Memory B cell (primary cell): ENCODE measurements at places on chromosomes 7 and 10.

- peaks cover 9% of the 10 kb centered on the region for H3K27me3 ChIP-seq
- no peaks in the 10 kb centered on the region for H3K4me1 ChIP-seq
- DNase-seq, result no peak
- H3K27ac ChIP-seq, result no peak overlapping the region
- H3K36me3 ChIP-seq, result no peaks in the 10 kb centered on the region
- no peak overlapping the region for H3K4me3 ChIP-seq
Observed at GRCh38 chr7:150835702-150836280, 16.5 kb upstream of the AOC1 start.

DNA sequence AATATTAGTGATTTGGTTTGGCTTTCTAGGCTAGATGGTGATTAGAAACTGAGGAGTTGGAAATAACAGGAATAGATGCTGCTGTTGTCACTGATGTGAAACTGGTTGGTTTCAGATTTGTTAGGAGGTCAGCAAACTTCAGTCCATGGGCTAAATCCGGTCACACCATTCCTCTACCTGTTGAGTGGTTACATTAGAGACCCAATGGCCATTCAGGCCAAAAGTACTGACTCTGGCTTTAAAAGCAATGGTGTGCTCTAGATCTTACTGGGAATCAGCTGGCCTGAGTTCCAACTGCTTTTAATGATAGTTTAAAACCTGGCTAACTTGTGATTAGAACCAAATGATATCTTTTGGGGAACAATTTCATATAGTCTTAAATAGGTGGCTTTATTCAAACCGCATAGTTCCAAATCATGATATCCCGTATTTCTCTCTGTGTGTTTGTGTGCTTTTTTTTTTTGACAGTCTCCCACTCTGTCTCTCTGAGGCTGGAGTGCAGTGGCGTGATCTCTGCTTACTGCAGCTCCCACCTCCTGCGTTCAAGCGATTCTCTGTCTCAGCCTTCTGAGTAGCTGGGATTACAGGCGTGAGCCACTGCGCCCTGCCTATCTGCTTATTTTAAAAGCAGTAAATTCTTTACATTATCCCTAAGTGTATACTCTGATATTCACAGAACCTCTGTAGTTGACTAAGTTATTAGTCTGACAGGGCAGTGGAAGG, 7.8 kb upstream of the PBLD start:
- no peaks in the 10 kb centered on the region for H3K27me3 ChIP-seq
- no peak for DNase-seq
- peaks cover 15% of the 10 kb centered on the region for H3K4me1 ChIP-seq
- peaks cover 32% of the 10 kb centered on the region for H3K36me3 ChIP-seq
- H3K4me3 ChIP-seq, result no peak overlapping the region

DNA sequence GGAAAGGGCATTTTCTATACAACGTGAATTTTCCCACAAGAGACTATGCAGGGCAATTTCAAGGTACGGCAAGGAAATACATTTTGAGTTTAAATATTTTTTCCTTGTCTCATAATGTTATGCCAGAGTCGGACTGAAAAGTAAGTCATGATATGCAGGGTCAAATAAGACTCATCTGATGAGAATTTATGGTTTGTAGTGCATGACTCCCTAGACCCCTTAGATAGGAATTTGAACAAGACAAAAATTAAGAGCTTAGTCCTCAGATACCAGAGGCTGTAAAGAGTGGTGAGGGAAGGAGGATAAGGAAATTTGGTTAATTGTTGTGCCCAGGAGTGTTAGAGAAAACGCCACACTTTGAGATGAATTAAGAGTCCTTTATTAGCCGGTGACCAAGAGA, 616.6 kb downstream of the XPNPEP1 start:
- H3K36me3 ChIP-seq, result no peaks in the 10 kb centered on the region
- H3K27me3 ChIP-seq, result no peaks in the 10 kb centered on the region
- no peak overlapping the region for H3K4me3 ChIP-seq
- H3K27ac ChIP-seq, result no peak overlapping the region
- no peak for DNase-seq
- H3K4me1 ChIP-seq, result no peaks in the 10 kb centered on the region

DNA sequence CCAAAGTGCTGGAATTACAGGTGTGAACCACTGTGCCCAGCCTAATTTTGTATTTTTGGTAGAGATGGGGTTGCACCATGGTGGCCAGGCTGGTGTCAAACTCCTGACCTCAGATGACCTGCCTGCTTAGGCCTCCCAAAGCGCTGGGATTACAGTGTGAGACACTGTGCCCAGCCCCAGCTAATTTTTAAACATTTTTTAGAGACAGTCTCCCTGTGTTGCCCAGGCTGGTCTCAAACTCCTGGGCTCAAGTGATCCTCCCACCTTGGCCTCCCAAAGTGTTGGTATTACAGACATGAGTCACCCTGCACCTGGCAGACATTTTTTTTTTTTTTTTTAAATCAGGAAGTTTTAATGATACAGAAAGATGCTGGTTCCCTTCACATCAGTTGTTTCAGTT, 15.5 kb downstream of the DENND10 start:
- H3K4me1 ChIP-seq, result peaks cover 4% of the 10 kb centered on the region
- no peak for DNase-seq
- H3K27ac ChIP-seq, result no peak overlapping the region
- H3K36me3 ChIP-seq, result peaks cover 15% of the 10 kb centered on the region
- no peaks in the 10 kb centered on the region for H3K27me3 ChIP-seq
- H3K4me3 ChIP-seq, result no peak overlapping the region

DNA sequence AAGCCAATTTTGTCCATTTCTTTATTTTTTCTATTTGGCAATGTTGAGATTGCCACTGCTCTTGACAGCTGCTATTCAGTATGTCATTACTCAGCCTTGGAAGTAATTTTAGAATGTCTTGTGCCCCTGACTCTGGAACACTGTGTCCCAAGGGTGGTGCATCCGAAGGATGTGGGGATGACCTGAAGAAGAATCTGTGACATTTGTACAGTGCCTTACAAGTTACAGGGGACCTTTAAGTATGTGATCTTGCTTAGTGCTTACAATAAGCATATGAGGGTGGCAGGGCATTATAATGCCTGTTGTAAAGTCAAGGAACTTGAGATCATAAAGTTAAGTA, 239.5 kb downstream of the REEP3 start:
- DNase-seq, result no peak
- H3K4me1 ChIP-seq, result no peaks in the 10 kb centered on the region
- peaks cover 2% of the 10 kb centered on the region for H3K27me3 ChIP-seq
- no peak overlapping the region for H3K4me3 ChIP-seq
- no peaks in the 10 kb centered on the region for H3K36me3 ChIP-seq

DNA sequence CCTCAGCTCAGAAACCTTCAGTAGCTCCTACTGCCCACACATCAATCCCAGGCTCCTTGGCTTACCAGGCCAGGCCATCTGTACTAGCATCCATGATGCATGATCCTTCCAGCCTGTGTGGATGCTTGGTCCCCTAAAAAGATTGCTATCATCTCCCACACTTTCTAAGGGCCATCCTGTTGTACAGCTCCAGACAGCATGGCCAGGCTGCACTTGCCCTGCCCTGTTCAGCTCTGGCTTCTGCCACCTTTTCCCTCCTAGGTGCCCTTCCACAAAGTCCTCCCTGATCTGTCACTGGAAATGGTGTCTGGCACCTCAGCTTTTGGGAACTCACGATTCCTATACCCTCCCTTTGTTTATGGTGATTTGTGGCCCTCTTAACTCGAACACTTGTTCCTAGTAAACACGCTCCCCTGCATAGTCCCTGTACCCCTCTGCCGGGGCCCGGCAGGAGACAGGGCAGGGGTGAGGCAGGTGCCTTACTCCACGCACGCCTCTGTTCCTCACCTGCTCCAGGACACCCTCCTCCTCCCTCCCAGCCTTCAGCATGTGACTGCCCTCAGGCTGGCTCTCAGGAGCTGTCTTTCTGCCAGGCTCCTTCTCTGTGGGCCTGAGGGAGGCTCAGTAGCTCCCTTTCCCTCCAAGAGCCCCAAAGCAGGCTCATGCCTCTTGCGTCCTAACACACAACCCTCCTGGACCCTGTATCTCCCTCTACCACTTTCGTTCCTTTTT, 71.8 kb downstream of the CDH23 start:
- no peak overlapping the region for H3K27ac ChIP-seq
- no peak for DNase-seq
- H3K4me3 ChIP-seq, result no peak overlapping the region
- peaks cover 7% of the 10 kb centered on the region for H3K27me3 ChIP-seq

GRCh38 chr10:79361726-79362397, 14.6 kb downstream of the PPIF start:
- H3K36me3 ChIP-seq, result peaks cover 9% of the 10 kb centered on the region
- no peaks in the 10 kb centered on the region for H3K27me3 ChIP-seq
- no peak for DNase-seq
- peaks cover 8% of the 10 kb centered on the region for H3K4me1 ChIP-seq

- no peaks in the 10 kb centered on the region for H3K36me3 ChIP-seq
- no peak for DNase-seq
- no peak overlapping the region for H3K27ac ChIP-seq
- peaks cover 10% of the 10 kb centered on the region for H3K27me3 ChIP-seq
- no peak overlapping the region for H3K4me3 ChIP-seq
- H3K4me1 ChIP-seq, result peaks cover 6% of the 10 kb centered on the region
Observed at GRCh38 chr7:50738932-50739331, 43.8 kb downstream of the GRB10 start.

- peaks cover 5% of the 10 kb centered on the region for H3K4me1 ChIP-seq
- DNase-seq, result no peak
Observed at GRCh38 chr7:17311194-17311593, 12.7 kb downstream of the AHR start.

- H3K4me3 ChIP-seq, result peak overlapping the region; percentile 65
- peaks cover 4% of the 10 kb centered on the region for H3K36me3 ChIP-seq
- peaks cover 41% of the 10 kb centered on the region for H3K4me1 ChIP-seq
- peaks cover 11% of the 10 kb centered on the region for H3K27me3 ChIP-seq
Observed at GRCh38 chr7:1062296-1063294, 18.2 kb downstream of the GPR146 start.

- H3K4me3 ChIP-seq, result no peak overlapping the region
- no peak for DNase-seq
- H3K36me3 ChIP-seq, result peaks cover 2% of the 10 kb centered on the region
Observed at GRCh38 chr7:69365651-69366192, 232.6 kb upstream of the AUTS2 start.

- H3K4me3 ChIP-seq, result no peak overlapping the region
- peaks cover 19% of the 10 kb centered on the region for H3K27me3 ChIP-seq
- H3K4me1 ChIP-seq, result no peaks in the 10 kb centered on the region
- DNase-seq, result no peak
Observed at GRCh38 chr7:155141562-155141961, 71.4 kb downstream of the HTR5A start.

DNA sequence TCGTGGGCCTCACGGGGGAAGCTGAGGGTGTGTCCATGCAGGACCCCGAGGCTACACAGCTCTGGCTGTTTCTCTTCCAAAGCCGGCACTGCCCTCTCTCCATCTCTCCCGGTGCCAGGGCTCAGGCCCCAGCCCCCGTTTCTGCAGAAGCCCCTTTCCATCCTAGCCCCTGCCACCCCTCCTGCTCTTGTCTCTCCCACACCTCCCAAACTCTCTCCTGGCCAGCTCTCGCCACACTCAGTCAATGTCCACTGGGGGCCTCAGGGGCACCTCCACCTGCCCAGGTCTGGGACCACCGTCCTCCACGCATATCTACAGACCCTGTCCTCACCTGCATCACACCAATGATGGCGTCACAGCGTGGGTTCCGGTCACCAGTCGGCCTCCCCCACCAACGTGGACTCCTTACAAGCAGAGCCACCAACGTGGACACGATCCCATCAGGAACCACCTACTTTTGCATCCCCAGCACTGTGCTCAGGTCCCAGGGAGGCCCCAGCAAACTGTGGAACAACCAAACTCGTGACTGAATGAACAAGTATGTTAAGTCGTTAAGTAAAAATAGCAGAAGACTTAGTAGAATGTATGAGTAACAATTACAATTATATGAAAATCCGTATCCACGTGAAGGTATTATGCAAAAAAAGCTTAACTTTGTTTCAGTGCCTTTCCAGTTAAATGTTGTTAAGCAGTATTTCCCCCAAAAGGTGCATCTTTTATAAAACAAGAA, 38.4 kb downstream of the DIP2C start:
- H3K4me1 ChIP-seq, result no peaks in the 10 kb centered on the region
- H3K27ac ChIP-seq, result no peak overlapping the region
- peaks cover 6% of the 10 kb centered on the region for H3K27me3 ChIP-seq
- no peaks in the 10 kb centered on the region for H3K36me3 ChIP-seq

DNA sequence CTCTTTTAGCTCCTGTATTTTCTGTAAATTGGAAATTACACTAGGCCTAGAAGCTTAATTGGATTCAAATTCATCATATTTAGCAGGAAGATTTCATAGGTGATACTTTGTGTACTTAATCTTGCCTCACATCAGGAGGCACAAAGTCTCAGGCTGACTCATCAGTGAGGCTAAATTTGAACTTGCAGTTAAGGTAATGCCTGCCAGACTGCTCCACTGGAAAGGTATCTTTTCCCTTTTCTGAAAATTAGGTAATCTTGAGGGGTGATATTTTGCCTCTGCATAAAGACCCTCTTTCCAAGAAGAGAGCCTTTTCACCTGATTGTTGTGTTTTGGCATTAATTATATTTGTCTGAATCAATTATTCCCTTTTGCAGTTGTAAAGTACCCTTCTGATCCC, 14.6 kb downstream of the PPIA start:
- H3K4me3 ChIP-seq, result no peak overlapping the region
- H3K27ac ChIP-seq, result no peak overlapping the region
- no peaks in the 10 kb centered on the region for H3K27me3 ChIP-seq

DNA sequence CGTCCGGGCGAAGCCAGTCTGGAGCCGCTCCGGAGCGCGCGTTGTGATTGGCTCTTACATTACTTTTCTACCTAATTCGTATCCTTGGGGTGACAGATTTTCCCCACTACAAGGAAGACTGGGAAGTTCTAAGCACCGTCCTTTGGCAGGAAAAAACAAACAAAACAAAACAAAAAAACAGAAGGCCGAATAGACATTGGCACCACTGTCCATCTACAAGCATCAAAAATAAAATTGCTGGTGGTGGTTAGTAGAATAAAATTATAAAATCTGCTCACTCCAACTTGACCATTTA, 651 bp upstream of the SKAP2 start:
- DNase-seq, result no peak
- H3K27me3 ChIP-seq, result no peaks in the 10 kb centered on the region
- H3K4me3 ChIP-seq, result peak overlapping the region; percentile 99
- H3K4me1 ChIP-seq, result peaks cover 16% of the 10 kb centered on the region

- no peak for DNase-seq
- H3K4me1 ChIP-seq, result no peaks in the 10 kb centered on the region
- H3K27me3 ChIP-seq, result peaks cover 3% of the 10 kb centered on the region
- H3K4me3 ChIP-seq, result no peak overlapping the region
- H3K27ac ChIP-seq, result no peak overlapping the region
Observed at GRCh38 chr10:122102146-122102868, 113.3 kb downstream of the TACC2 start.

DNA sequence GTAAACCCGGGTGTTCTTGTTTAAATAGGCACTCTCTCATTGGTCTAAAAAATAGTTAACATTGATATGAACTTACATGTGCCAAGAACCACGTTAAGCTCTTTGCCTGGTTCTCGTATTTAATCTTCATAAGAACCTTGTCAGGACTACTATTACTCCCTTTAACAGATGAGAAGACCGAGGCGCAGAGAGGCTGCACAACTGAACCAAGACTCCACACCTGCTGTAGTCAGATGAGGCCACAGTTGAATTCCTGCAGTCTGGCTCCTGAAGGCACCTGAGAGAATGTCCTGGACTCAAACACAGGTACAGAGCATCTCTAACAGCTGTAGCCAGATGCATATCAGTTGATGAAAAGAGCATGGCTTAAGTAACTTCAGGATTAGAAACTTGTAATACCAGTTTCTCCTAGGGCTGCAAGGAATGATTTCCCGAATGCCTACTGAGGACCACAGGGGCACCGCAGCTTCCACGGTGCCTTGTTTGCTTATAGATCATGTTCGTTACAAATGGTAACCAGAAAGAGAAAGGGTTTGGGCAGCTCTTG, 9.5 kb downstream of the DDC start:
- DNase-seq, result no peak
- H3K27me3 ChIP-seq, result peaks cover 16% of the 10 kb centered on the region
- H3K4me1 ChIP-seq, result no peaks in the 10 kb centered on the region
- no peaks in the 10 kb centered on the region for H3K36me3 ChIP-seq
- no peak overlapping the region for H3K4me3 ChIP-seq
- H3K27ac ChIP-seq, result no peak overlapping the region
